ENCODE measurements at places on chromosomes 7 and 10.

- DNase-seq: no peak
These were observed 121.1 kb downstream of the VWC2 start for GRCh38 chr7:49894543-49894942.

GRCh38 chr7:39741942-39742623 is 118.7 kb downstream of the RALA start:
- DNase-seq: peak; percentile 25

DNA sequence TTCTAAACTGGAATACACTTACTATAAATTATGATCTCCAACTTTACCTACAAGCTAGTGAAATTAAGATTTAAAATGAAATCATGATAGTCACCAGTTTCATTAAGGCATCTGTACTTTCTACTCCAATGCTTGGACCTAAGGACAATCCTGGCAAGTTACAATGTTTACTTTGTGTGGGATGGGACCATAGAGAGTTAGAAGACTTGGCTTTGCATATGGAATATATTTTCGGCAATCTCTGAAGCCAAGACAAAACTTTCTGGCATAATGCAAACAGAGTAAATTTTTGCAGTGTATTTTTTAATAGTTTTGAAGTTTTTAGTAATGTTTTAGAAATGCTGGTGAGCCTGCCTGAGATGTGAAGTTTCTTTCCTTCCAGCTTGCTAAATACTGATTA is 248.9 kb downstream of the ABCA13 start:
- no peak for DNase-seq

DNA sequence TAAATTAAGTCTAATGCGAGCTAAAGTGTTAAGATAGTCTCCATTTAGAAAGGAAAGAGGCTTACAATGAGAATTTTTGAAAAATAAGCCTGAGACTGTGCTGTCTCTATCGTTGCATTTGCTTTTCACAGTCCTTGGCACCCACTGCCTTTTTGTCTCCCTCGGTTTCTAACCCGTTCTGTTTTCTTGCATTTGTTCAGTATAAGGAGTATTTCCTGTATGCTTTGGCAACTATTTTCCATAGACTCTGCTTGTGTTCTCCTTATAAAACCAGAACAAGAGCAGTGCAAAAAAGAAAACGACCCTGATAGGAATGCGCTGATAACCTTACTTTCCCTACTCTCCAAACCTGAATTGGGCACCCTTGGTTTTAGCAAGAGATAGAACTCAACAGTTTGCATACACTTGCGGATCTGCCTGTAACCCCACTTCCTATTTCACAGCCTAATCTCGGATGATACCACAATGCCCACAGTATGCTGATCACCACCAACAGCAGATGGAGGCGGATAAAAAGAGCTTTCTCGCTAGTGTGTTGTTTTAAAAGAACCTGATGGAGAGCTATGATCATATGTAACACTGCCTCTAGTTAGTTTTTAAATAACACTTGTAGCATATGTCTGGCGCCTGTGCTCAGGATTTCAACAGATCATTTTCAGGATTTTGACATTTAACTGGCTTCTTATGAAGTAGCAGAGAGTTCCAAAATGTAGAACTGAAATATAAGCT is 1.6 kb upstream of the ARHGAP12 start:
- DNase-seq: no peak

- DNase-seq: peak; percentile 69
These were observed 132.3 kb upstream of the ANK3 start for GRCh38 chr10:60521974-60522405.
